ENCODE measurements at places on chromosomes 7 and 10.

DNA sequence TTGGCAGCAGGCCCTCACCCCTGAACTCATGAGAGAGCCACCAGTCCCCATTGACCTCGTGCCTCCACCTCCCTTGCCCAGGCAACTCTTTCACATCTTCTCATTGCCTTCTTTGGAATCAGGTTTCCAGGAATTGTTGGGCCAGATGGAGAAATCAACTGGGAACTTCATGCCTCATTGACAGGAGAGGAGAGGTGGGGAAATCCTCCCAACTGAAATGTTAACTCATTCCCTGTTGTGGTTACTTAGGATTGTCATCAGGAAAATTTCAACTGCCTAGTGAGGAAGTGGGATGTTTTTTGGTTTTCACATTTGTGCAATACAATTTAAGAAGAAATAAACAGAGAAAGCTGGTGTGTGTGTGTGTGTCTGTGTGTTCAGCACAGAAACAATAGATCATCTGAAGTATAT lies 106.6 kb upstream of the INHBA start:
- no peak for DNase-seq

DNA sequence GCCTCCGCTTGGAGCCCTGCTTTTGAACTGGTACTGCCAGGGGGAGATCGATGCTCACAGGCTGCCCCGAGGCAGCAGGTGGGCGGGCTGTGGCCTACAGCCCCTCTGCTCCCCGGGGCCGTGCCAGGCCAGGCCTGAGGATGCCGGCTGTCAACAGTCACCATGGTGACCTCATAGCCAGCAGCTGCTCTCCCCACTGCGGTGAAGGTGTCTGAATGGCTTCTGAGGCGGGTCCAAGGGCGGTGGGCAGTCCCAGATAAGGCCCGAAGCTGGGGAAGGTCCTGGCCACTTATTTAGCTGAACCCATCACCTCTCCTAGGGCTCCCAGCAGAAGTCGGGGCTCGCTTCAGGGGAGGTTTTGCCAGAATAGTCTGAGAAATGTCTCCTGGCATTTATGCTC lies 179.3 kb downstream of the ARHGAP12 start:
- DNase-seq: no peak

- DNase-seq: no peak
Measured at GRCh38 chr10:107284187-107284586, 119.7 kb upstream of the SORCS1 start.

GRCh38 chr10:88076027-88076880 lies 212.8 kb downstream of the PTEN start:
- no peak for DNase-seq

DNA sequence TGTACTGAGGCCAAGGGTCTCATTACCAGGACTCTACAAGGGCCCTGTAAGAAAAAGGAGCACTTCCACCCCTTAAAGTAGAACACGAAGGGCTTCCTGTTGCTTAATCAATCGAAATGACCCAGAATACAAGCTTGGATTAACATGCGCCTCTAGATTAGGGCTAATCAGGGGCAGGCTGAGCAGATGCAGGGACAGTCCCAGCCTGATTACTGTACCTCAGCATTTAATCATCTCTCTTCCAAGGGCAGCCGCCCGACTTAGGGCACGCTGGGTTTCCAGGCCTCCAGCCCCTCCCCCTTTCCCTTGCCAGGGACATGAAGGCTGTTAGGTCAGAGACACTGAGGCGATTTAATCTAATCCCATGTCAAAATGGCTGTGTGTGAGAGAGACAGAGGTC lies 138.6 kb downstream of the NRF1 start:
- no peak for DNase-seq
